ENCODE measurements at places on chromosomes 11 and 22.

GRCh38 chr11:31652528-31652927 lies 143.0 kb downstream of the ELP4 start:
- DNase-seq, result no peak

DNA sequence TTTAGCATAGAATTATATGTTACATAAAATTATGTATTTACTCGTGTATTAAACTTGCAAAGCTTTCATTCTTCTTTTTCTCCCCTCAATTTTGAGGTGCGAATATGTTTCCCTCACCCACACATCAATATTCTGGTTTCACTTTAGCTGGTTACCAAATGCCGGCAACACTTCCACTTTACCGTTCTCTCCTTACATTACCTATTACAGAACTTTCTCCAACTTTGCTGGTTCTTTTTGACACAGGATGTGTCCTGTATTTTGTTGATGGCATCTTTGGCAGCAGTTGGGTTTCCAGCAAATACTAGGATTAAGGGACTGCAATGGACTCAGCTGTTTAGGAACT lies 84.9 kb downstream of the PRR5L start:
- no peak for DNase-seq

DNA sequence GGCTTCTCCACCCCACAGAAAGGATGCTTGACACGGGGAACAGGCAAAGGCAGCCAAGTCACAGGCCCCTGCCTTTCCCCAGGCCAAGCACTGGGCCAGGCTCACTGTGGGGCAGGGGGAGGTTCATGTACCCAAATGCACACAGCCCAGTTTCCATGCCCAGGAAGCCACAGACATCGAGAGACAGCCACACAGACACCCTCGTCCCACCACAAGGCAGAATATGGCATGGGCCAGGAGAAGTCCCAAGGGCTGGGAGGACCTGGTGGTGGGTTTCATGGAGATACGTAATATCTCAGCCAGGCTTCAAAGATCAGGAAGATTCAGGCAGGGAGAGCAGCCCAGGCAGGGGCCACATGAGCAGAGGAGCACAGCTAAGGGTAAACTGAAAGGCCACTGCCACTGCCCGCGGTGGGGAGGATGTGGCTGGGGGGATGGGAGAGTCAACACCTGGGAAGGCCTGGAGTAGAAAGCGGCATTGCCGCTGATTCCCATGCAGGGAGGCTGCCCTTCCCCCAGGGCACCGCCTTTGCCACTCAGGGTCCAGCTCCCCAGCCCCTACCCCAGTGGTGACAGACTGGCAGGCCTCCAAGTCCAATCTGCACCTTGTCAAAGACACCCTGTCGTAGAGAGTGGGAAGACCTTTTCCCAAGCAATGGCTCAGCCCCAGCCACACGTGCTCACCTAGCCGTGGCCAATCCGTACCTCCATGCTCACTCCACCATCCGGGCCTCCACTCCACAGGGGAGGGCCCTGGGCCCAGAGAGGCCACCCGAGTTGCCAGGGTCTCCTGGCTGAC lies 2.4 kb upstream of the MFNG start:
- no peak for DNase-seq

DNA sequence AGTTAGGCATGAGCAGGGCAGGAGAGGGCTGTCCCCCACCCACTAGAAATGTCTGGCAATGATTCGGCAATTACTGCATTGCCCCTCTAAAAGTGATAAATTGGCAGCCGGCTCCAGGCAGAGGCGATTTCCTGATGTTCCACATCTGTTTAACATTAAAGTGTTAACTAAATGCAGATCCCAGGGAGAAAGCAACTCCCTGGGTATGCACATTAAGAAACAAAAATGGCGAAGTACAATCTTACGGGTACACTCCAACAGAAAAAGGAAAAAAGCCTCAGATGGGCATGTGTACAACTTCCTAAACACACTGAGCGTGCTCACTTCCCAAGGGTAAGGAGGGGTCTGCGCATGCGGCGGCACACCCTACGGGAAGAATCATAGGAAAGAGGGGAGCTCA lies 314.4 kb downstream of the CASP12 start:
- DNase-seq, result no peak

GRCh38 chr11:2694995-2695939 lies 4.5 kb downstream of the KCNQ1OT1 start:
- no peak for DNase-seq

DNA sequence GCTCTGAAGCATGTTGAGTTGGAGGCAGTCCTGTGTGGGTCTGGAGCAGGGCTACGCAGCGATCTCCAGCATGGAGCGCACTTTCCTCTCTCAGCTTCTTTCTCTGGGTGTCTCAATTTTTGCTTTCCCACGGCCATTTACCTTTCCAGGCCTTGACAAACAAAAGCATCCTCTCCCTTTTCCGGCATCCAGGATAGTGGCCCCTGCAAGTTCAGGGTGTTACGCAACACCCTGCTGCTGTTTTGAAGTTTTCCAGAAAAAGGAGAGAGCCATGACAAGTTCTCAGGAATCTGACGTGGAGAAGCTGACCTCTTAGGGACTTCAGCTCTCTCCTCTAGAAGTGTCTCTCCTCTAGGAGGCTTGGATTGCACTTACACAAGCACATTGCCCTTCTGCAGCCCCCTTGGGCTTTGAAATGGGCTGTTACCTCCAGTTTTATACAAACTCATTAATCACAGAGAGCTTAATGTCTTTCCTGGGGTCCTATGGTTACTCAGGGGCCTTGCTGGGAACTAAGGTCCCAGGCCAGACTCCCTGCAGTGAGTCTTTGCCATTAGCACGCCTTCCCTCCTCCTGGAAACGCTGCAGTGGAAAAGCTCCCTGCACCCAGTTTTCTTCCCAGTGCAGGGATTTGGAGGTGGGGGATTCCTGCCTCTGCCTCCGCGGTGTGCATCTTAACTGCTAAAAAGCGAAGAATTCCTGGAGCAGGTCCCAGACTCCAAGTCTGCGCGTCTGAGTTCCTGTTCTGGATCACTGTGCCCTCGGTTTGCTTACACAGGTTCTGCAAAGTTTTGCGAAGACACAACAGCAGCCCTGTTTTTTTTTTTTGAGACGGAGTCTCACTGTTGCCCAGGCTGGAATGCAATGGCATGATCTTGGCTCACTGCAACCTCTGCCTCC lies 80.4 kb downstream of the BARX2 start:
- no peak for DNase-seq

- DNase-seq, result no peak
Observed at GRCh38 chr22:45942787-45943493, 34.0 kb downstream of the WNT7B start.

- DNase-seq, result no peak
Observed at GRCh38 chr22:42933485-42934091, 76.5 kb upstream of the ARFGAP3 start.

DNA sequence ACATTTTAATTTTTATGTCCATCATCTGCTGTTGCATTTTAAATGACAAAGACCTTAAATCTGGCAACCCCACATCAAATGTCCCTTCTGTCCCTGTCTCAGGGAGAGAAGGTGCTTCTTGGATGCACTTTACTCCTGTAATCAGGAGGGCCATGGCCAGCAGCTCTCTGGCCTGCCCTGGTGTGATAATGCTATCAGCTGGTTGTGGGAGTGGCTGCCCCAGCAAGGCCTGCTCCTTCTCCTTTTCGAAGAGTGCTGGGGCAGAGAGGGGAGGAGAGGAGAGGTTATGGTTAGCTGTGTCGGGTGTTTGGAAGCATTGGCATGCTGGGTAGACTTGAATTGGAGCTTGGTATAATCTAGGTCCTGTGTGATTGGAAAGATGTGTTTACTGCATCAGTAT lies 12.8 kb downstream of the TNRC6B start:
- no peak for DNase-seq

DNA sequence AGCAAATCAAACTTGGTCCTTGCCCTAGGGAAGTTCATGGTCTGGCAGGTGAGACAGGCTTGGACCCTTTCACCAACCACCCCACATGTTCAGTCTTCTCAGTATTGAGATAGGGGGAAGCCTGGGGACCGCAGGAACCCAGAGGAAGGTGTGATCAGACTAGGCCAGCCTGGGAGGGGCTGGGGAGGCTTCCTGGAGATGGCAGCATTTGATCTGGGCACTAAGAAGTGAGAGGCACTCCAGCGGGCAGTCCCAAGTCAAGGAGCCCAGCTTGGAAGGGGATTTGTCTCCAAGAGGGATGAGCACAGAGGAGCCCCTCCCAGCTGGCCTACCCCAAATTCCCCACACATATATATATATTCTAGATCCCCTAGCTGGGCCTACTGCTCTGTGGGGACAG lies 5.4 kb downstream of the LRRC32 start:
- DNase-seq, result no peak

DNA sequence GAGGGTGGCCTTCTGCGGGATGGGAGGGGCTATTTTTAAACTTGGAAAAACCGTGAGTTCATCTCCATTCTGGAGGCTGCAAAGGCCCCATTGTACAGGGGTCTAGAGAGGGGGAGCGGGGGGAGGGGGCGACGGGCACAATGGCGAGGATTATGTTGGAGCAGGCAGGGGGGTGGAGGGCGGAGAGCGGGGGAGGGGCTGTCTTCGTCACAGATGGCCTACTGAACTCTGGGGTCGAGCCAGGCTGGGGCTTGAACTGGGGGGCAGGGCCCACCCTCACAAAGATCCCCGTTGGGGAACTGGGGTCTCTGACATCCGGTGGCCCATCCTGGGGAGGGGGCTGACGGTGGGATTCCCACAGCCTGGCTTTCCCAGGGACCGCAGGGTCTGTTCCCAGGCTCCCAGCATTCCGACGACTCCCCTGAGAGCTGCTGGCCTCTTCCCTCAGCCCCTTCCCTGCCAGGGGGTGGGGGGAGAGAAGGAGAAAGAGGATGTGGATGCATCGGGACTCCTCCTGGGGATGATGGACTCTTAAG lies 3.4 kb upstream of the MCAM start:
- peak; percentile 35 for DNase-seq

DNA sequence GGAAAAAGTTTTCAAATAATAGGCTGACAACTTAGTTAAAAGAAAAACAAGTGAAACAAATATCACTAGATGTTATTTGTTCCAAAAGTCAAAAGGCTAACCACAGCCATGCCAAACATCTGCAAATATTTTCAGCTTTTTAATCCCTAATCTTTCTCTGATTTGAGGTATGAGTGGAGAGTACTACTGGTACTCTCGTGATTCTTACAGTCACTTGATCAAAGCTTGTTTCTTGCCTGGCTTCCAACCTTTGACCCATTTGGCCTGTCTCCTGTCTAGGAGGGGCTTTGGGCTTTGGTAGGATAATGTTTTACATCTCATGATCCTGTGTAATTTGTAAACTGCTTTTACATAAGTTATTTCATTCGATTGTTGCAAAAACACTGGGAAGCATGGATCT lies 301.8 kb upstream of the SORL1-AS1 start:
- peak; percentile 39 for DNase-seq

DNA sequence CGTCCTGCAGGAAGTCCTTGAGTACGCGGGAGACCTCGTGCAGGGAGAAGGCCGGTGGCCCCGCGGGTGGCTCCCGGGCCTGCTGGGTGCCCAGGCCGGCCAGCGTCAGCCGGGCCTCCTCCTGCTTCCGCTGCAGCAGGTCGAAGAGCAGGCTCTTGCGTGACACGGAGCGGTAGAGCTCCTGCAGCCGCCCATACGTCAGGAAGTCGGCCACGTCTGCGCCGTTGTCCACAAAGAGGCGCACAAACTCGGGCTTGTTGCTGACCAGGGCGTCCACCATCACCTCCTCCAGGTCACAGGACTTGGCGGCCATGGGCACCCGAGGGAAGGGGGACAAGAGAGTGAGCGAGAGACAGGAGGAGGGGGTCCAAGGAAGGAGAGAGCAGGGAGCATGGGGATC lies 14.6 kb downstream of the TSSC4 start:
- DNase-seq, result no peak

DNA sequence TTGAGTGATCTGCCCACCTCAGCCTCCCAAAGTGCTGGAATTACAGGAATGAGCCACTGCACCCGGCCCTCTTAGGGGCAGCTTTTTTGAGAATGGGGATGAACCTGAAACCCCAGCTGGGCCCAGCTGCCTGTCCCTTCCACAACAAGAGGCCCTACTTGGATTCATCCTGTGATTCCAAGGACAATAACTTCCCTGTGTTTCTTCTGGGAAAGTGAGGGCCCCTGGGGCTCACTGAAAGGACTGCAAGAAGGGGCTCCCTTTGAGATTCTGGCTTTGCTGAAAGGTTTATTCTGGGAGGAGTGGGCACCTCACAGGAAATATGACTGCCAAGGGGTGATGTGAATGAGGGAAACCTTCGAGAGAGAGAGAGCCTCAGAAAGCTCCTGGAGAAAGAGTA lies 12.3 kb upstream of the GNAZ start:
- no peak for DNase-seq

GRCh38 chr11:63274776-63275175 lies 31.4 kb upstream of the SLC22A25 start:
- no peak for DNase-seq

- DNase-seq, result no peak
Observed at GRCh38 chr22:39915295-39915726, 14.4 kb downstream of the GRAP2 start.

- no peak for DNase-seq
Observed at GRCh38 chr11:79200398-79201070, 240.3 kb downstream of the TENM4 start.

GRCh38 chr11:25890626-25891260 lies 441.2 kb upstream of the ANO3 start:
- DNase-seq, result no peak

GRCh38 chr11:12679471-12679870 lies 5.2 kb downstream of the TEAD1 start:
- DNase-seq, result no peak

DNA sequence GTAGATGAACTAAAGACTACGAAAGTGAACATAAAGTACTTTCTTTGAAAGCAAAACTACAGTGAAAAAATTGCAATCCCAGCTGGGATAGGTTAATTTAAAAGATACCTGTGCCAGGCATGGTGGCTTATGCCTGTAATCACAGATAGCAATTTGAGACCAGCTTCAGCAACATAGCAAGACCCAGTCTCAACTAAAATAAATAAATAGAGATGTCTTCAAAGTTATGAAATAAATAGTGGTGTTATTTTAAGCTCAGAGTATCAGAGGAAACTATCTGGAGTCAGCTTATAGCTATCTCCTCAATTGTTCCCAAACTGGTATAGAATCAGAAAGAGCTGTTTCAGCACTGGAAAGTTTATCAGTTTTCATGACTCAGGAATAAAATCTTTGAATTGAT lies 17.3 kb upstream of the MMP13 start:
- DNase-seq, result no peak

DNA sequence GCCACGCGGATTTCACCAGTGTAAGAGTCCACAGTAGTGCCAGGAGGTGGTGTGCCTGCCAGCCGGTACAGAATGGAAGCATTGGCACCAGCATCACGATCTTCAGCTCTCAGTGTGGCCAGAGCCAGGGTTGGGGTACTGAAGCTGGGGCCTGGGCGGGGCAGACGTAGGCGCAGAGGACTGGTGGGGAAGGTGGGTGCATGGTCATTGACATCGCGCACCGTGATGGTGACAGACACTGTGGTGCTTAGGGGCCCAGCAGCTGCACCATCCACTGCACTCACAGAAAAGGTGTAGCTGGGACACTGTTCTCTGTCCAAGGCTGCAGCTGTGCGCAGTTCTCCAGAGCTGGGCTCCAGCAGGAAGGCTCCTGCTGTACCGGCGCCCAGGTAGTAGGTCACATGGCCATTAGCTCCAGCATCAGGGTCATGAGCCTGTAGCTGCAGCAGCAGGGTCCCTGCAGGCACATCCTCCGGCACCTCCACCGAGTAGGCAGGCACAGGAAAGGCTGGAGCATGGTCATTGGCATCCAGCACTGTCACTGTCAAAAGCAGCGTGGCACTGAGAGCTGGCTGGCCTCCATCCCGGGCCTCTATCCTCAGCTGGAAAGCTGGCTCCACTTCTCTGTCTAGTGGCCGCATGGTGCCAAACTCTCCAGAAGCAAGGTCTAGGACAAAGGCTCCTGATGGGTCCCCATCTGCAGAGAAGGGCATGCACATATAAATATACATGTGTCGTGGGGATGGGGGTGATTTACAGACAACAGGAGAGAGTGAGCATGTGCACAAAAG lies 7.9 kb upstream of the TPP1 start:
- no peak for DNase-seq

Measured in uterus (tissue), 4 donors.